H7 (cell line): ENCODE measurements at places on chromosomes 1 and 21. TPM values are rescaled to one million over a fixed set of nuclear protein-coding genes. Genes with fewer than 3 reads are reported as not detected.

DNA sequence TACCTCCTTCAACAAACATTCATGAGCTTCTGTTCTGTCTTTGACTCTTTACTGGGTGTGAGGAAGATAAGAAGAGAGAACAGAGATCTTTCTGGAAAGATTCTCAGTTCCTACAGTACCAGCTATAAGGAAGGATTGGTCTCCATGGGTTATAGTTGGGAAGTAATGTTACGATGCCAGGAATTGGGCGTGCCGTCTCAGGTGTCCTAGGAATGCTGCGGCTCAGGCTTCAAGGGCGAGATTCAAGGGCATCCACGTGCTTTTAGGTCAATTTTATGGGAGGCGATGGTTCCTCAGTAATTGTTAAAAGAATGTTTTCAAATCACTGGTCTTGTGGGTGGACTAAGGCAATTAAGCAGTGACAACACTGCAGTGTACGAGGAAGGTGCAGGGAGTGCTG, 27.3 kb downstream of the COG2 start:
- no peak for DNase-seq

- no peak for DNase-seq
These were observed 20.4 kb upstream of the ACTRT2 start for GRCh38 chr1:3000671-3001470.

- DNase-seq = peak; percentile 11
These were observed 55.8 kb downstream of the CENPF start for GRCh38 chr1:214658785-214659184.

- DNase-seq = no peak
These were observed 9.1 kb downstream of the ANGPTL7 start for GRCh38 chr1:11198257-11198656.

DNA sequence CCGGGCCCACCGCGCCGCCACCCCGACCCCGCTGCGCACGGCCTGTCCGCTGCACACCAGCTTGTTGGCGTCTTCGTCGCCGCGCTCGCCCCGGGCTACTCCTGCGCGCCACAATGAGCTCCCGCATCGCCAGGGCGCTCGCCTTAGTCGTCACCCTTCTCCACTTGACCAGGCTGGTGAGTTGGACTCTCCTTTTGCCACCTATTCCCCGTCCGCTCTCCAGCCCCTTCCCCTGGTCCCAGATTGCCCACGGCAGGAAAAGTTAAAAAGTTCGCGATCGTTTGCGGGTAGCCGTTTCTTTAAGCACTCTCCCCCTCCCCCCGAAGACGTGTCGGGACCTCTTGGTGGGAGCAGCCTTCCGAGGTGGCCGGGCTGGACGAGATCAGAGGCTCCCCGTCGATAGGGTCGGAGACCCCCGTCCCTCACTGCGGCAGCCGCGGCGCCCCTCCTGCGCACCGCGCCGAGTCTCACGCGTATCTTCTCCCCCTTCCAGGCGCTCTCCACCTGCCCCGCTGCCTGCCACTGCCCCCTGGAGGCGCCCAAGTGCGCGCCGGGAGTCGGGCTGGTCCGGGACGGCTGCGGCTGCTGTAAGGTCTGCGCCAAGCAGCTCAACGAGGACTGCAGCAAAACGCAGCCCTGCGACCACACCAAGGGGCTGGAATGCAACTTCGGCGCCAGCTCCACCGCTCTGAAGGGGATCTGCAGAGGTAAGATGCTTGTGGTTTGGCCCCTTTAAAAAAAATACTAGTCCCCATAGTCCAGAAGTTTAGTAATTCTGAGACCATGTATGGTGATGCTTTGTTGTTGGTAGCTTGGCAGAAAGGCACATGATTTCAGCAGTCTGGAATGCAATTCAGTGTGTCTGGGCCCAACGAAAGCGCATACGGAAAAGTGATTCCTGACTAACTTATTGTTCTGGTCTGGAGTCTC, 576 bp downstream of the CCN1 start:
- DNase-seq = peak; percentile 87

DNA sequence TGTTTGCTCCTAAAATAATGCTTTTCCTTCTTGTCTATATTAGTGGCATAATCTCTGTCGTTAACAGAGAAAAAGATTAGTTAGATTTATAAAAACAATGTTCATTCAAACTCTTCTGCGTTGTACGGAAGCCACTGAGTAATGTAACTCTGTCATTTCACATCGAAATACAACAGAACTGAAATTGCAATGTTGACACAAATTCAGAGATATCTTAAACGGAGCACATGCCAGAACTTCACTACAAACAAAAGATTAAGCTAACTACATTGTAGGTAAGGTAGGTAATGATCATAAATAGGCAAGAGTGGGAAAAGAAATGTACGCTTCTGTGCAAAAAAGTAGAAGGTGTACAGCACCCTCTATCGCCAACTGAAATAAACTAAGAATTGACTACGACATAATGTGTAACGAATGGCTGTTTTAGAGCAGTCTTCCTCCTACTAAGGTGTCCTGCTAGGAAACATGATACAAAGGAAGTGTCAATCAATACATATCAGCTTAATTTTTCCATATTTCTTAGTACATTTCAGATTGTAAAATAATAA, 56.6 kb downstream of the PCNX2 start:
- DNase-seq = no peak

GRCh38 chr1:108591466-108591865, 31.6 kb downstream of the EEIG2 start:
- no peak for DNase-seq

- peak; percentile 36 for DNase-seq
These were observed 21.0 kb downstream of the SLC27A3 start for GRCh38 chr1:153795934-153796785.

DNA sequence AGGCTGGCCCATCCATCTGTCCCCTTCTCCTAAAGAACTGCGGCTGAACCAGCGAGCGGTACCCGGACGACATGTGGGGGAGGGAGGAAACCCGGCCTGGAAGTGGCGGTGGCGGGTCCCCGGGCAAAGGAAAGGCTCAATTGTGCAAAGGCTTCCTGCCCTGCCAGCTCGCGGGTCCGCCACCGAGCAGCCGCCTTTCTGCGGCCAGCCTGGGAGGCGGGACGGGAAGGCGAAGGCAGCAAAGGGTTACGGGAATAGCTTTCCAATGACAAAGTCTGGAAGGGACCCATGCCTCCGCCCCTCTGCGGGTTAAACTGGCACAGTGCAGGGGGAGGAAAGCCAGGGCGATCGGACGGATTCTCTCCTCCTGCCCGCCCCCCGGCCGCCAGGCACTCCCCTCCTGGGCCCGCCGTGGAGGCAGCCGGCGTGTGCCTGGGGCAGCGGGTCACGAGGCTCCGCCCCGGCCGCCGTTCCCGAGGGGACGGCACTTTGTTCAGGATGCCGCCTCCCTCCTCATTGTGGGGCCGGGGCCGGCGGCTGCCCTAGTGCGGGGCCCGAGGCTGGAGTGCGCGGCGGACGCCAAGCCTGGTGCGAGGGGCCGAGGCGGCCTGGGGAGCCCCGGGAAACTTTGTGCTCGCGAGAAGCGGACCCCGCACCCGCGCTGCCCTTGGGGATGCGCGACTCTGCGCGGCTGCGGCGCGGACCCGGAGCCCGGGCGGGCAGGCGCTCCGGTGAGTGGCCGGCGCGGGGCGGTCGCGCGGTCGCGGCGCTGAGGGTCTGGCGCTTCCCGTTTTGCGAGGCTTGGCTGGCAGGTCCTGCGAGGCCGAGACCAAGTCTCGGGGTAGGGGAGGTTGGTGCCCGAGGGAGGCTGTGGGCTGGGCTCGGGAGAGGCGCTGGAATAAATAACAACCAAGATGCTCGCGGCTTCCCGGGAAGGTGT, at the start of gene NAV1:
TSS of gene NAV1 (plus strand) at position 516 of the 940 bp plus-strand sequence. CDS start 83,758 bp downstream, outside the sequence.
- DNase-seq = peak; percentile 90

- DNase-seq = no peak
These were observed 59.7 kb upstream of the ZNF326 start for GRCh38 chr1:89935235-89935634.

- DNase-seq = no peak
These were observed 9.2 kb upstream of the RXRG start for GRCh38 chr1:165454091-165454610.

DNA sequence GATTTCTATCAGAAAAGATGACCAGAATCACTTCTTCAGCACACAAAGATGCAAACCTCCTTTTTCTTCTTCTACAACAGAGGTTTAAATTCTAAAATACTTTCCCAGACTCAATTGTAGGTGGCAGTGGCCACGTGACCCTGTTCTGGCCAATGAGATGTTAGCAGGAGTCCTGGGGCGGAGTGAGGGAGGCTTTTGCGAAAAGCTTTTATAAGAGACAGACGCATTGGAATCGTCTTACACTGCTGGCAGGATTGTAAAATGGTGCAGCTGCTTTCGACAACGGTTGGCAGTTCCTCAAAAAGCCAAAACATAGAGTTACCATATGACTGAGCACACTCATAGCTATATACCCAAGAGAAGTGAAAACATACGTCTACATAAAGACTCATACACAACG, 87.0 kb upstream of the MAGI3 start:
- DNase-seq = no peak

DNA sequence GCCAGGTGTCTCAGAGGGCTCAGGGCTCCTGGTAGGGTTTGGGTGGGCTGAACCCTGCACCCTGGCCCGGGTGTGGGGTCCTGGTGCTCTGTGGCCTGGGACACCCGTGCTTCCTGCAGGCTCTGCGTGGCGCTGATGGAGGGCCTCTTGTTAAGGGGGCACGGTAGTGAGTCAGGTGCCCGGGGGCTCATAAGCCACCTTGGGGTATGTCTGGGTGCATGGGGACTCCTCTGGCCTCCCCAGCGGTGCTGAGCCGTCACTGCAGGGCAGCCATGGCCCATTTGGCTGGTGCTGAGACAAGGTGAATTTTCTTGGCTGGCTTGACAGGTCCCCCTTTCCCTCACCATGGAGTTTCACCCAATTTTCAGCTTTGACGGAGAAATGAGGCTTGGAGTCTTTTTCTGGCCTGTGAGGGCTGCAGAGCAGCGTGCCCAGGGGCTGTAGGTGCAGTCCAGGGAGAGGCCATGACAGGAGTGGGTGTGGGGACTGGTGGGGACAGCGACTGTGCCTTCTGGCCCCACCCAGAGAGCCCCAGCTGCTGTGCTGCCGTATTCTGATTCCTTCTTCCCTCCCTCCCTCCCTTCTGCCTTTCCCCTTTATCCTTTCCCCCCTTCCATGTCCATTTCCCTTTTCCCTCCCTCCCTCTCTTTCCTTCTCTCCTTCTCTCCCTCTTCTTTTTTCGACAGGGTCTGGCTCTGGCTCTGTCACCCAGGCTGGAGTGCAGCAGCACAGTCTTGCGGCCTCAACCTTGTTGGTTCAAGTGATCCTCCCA, 40.4 kb downstream of the SKI start:
- DNase-seq = no peak

TTC22 gene
- 0.92 and 1.2 TPM in 2 replicates for total RNA-seq

C1QA gene
- not detected in 2 replicates for total RNA-seq

CLDN19 gene
- 11.0 and 12.2 TPM in 2 replicates for total RNA-seq

NBPF4 gene
- not detected in 2 replicates for total RNA-seq

ACTL8 gene
- total RNA-seq = 0.97 and 1.4 TPM in 2 replicates

SLC2A5 gene
- total RNA-seq = 0.03 TPM in 1 of 2 replicates, not detected in the other

AIM2 gene
- 0.31 and 0.55 TPM in 2 replicates for total RNA-seq

NHLH2 gene
- total RNA-seq = 0.73 and 0.81 TPM in 2 replicates

PLA2G2D gene
- total RNA-seq = not detected in 2 replicates
